Naive B cell (primary cell): ENCODE measurements at places on chromosomes 12 and 14. TPM values are rescaled to one million over a fixed set of nuclear protein-coding genes. Genes with fewer than 3 reads are reported as not detected.

DERA gene
- polyA plus RNA-seq, result 40.4 TPM

IL22 gene
- polyA plus RNA-seq, result not detected

- H3K4me1 ChIP-seq, result peaks cover 63% of the 10 kb centered on the region
- no peak for DNase-seq
- no peaks in the 10 kb centered on the region for H3K27me3 ChIP-seq
- no peak overlapping the region for H3K4me3 ChIP-seq
These were observed 5.1 kb downstream of the CLMN start for GRCh38 chr14:95314609-95315008.

DNA sequence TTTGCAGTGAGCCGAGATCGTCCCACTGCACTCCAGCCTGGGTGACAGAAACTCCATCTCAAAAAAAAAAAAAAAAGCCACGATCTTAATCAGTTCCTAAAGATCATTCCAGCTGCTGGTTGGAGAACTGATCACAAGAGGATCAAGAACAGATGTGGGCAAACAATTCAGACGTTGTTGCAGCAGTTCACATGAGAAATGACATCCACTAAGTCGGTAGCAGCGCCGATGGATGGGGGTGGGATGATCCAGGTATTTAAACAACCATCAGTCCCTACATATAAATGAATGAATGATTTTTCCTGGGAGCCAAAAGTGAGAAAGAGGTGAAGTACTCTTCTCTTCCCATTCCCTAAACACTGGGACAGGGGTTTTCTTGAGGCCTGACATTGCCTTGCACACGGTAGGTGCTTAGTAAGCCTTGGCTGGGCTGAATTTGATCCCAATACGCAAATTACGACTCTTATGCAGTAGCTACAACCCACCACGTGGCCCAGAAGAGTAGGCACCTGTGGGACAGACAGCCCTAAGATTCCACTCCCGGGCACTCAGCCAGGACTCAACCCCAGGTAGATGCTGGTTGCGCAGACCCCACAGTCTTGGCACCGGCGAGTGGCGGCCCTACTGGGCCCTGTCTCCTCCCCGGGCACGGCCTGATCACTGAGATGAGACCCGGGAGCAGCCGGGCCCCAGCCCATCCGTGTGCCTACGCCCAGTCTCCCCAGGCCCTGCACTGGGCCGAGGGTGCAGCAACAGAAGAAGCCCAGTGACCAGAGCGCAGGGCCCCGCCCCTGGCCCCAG is 565 bp downstream of the SPRYD3 start:
- no peak for DNase-seq
- H3K36me3 ChIP-seq, result peaks cover 21% of the 10 kb centered on the region
- peak overlapping the region; percentile 94 for H3K27ac ChIP-seq

CCDC60 gene
- polyA plus RNA-seq, result not detected

- no peak overlapping the region for H3K4me3 ChIP-seq
- H3K27me3 ChIP-seq, result peaks cover 16% of the 10 kb centered on the region
- no peak overlapping the region for H3K27ac ChIP-seq
- DNase-seq, result no peak
- H3K36me3 ChIP-seq, result no peaks in the 10 kb centered on the region
- H3K4me1 ChIP-seq, result peaks cover 5% of the 10 kb centered on the region
These were observed 30.4 kb downstream of the MANSC1 start for GRCh38 chr12:12319451-12320183.

DNA sequence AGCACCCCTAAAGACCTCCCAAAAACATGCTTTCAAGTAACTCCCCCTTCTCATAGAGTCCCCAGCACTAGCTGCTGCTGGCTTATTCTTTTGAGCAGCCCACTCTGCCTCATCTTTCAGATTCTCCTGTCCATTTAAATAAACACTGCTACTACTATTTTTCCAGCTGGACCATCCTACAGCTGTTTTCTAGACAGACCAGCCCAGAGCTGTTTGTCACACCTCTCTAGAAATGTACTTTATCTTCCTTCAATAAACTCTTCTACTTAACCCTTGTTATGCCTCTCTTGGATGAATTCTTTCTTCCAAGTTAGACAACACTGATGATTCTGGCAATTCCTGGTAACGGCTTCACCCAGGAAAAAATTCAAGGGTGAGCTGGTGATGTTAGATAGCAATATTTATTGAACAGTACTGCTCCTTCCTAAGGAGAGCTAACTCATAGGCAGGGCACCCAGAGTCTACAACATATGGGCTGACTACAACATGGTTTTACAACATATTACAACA is 995.7 kb downstream of the LRFN5 start:
- no peak overlapping the region for H3K4me3 ChIP-seq
- H3K36me3 ChIP-seq, result no peaks in the 10 kb centered on the region
- no peaks in the 10 kb centered on the region for H3K27me3 ChIP-seq
- DNase-seq, result no peak
